ENCODE measurements at places on chromosomes 13 and 19.

DNA sequence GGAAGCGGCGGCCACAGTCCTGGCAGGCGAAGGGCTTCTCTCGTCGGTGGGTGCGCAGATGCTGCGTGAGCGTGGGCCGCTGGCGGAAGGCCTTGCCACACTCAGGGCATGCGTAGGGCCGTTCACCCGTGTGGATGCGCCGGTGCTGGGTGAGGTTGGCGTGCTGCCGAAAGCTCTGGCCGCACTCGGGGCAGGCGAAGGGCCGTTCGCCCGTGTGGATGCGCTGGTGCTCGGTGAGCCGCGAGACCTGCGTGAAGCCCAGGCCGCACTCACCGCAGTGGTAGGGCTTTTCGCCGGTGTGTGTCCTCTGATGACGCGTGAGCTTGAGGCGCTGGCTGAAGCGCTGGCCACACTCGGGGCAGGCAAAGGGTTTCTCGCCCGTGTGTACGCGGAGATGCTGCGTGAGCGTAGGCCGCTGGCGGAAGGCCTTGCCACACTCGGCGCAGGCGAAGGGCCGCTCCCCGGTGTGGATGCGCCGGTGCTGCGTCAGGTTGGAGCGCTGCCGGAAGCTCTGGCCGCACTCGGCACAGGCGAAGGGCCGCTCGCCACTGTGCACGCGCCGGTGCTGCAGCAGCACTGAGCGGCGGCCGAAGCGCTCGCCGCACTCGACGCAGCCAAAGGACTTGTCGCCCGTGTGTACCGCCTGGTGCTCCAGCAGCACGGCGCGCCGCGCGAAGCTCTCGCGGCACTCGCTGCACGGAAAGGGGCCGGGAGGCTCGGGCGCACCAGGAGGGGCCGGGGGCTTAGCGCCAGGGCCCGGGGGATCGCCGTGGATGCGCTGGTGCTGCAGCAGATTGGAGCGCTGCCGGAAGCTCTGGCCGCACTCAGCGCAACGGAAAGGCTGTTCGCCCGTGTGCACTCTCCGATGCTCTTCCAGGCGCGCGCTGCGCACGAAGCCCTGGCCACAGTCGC lies 4.0 kb upstream of the UBE2M start:
- no peak for DNase-seq

GRCh38 chr19:6478815-6479214 lies 2.8 kb downstream of the DENND1C start:
- no peak for DNase-seq

GRCh38 chr19:16217716-16218451 lies 20.2 kb downstream of the AP1M1 start:
- no peak for DNase-seq

- DNase-seq = no peak
Measured at GRCh38 chr19:39497996-39498797, 550 bp upstream of the DLL3 start.

- no peak for DNase-seq
Measured at GRCh38 chr13:62919491-62919890, 1503.8 kb upstream of the PCDH20 start.

GRCh38 chr19:31818798-31819105 lies 469.5 kb upstream of the TSHZ3 start:
- no peak for DNase-seq

DNA sequence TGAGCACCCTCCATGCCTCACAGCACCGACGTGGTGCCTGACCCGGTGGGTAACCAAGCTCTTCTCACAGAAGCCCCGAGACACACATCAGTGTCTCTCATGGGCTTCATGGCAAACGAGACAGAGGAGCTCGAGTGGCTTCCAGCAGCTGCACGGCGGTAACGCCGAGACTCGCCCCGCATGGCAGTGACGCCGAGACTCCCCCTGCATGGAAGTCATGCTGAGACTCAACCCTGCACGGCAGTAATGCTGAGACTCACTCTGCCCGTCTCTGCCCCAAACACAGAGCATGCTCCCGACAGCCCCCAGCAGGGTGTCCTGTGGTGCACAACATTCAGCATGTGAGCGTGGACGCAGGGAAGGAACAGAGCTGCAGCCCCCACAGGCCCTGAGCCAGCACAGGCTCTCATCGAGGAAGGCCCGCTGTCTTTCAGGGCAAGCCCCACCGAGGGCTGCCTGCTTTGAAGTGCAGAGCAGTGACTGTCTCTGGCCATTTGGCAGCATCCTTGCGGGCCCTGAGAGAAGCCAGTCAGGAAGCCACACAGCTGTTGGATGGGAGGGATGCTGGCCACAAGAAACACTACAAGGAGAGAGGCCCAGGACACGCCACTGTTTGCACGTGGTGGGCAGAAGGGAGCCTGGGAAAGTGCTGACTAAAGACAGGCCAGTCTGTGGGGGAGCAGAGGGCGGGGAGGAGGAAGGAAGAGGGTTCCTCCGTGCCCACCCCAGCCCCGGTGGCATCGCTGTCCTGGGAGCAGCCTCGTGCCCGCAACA lies 9.5 kb downstream of the GAS6 start:
- no peak for DNase-seq
